ENCODE measurements at places on chromosomes 7 and 10. TPM values are rescaled to one million over a fixed set of nuclear protein-coding genes. Genes with fewer than 3 reads are reported as not detected.
A peak's percentile ranks its signal among the peaks of the same experiment; 100 is the strongest.

The TMEM229A gene
- not detected for total RNA-seq

The TUBB8 gene
- total RNA-seq = not detected

The SORCS3 gene
- 0.14 TPM for total RNA-seq

The VENTX gene
- not detected for total RNA-seq

- no peak for DNase-seq
Measured at GRCh38 chr10:118980870-118981269, 48.6 kb upstream of the NANOS1 start.

DNA sequence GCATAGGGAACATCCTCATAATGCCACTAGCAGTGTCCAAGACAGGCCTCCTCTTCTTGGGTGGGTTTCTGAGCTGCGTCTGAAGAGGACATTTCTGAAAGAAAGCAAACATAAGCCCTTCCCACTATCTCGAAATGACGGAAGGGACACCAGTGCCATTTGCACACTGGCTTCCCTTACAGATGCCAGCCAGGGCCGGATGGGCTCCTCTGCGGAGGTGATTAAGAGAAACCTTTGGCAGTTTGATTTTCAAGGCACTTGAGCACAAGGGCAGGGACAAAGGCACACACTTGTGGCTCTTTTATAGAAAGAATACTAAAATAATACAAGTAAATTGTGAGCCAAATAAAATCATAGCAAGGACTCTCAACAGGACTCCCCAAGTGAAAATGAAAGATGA, 106.6 kb upstream of the CELF2 start:
- DNase-seq = no peak

GRCh38 chr10:110414548-110415309, 83.0 kb upstream of the DUSP5 start:
- DNase-seq = peak; percentile 97

- DNase-seq = no peak
Measured at GRCh38 chr7:17274551-17275245, 23.8 kb upstream of the AHR start.

GRCh38 chr7:47945261-47946015, 2.8 kb downstream of the PKD1L1 start:
- DNase-seq = peak; percentile 42

- no peak for DNase-seq
Measured at GRCh38 chr7:33423646-33424020, 294.3 kb downstream of the BBS9 start.
